Activated CD4-positive, alpha-beta memory T cell treated with anti-CD3 and anti-CD28 coated beads for 36 hours (primary cell): ENCODE measurements at places on chromosomes 1 and 21. TPM values are rescaled to one million over a fixed set of nuclear protein-coding genes. Genes with fewer than 3 reads are reported as not detected.
A peak's percentile ranks its signal among the peaks of the same experiment; 100 is the strongest.

DNA sequence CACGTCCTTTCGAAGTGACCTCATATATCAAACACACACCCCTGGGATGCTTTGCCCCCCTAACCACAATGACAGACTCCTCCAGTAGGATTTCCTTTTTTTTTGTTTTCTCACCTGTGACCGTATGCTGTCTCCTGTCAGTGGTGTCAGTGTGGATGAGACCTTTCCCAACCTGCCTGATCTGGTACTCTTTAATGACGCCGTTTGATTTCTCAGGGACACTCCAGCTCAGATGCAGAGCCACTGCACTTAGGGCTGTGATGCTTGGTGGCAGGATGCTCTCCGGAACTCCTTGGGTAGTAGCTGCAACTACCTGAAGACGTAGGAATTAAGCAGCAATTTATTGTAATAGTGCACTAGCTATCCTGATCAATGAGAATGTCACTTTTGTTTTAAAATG lies 212.6 kb downstream of the KCTD3 start:
- DNase-seq, result no peak

DNA sequence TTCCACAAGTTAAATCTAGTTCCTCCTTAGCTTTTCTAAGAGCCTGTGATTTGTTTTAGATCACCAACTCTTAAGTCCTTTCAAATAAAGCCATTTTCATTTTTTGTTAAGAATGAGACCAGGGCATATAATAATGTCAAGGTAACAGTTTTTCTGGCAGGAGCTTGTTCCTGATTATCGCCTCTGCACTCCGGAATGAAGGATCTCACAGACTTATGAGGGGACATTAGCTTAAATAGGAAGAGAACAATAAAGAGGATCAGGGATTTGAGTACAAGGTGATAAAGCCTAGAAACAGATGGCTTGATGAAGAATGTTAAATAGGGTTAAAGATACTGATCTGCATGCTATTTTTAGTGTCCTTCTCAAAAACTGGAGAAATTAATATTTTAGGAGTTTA lies 13.6 kb upstream of the OTUD7B start:
- DNase-seq, result no peak

PRRX1 gene
- total RNA-seq, result not detected

DNA sequence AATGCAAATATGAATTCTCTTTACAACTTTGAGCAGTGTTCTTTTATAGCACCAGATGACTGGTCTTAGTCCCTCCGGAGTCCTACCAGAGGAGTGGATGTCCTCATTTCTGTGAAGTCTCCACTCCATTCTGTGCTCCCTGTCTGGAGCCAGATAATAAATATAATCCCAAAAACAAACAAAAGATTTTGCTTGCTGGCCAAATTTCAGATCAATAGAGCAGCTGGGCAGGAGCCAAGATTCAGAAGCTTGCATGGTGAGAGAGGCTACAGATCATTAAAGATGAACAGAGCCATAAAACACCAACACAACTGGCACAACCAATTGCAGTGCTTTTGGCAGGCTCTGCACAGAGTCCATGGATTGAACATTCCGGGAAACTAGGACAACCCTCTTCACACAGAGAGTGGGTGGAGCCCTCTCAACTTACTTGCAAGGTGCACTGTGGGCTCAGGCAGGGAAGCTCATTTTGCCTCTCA lies 231.5 kb upstream of the SNX7 start:
- DNase-seq, result no peak

GRCh38 chr1:191152776-191153175 lies 675.1 kb upstream of the BRINP3 start:
- DNase-seq, result no peak

DNA sequence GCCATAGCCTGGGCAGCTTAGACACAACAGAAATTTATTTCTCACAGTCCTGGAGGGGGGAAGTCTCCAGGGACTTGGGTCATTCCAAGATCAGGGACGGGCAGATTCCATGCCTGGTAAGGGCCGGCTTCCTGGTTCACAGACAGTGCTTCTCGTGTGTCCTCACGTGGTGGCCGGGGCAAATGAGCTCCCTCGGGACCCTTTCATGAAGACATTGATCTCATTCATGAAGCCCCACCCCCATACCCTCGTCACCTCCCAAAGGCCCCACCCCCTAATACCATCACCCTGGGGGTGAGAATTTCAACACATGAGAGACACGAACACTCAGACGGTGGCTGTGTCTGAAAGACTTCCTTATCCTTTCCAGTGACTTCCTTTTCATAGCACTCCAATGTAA lies 51.5 kb downstream of the ACOT7 start:
- no peak for DNase-seq

- DNase-seq, result peak; percentile 56
These were observed 74.5 kb downstream of the S1PR1 start for GRCh38 chr1:101311146-101311920.

DNA sequence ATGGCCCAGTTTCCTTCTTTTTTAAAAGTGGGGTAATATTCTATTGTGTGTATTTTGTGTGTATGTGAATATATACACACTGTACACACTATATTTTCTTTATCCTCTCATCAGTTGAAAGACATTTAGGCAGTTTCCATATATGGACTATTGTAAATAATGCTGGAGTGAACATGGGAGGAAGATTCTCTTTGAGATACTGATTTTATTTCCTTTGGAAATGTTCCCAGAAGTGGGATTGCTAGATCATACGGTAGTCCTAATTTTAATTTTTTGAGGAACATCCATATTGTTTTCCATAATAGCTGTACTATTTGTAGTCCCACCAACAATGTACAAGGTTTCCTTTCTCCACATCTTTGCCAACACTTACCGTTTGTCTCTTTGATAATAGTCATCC lies 51.0 kb downstream of the F3 start:
- no peak for DNase-seq

GRCh38 chr1:23797478-23798448 lies 2.8 kb downstream of the GALE start:
- no peak for DNase-seq

- DNase-seq, result no peak
These were observed 17.2 kb downstream of the DAP3 start for GRCh38 chr1:155706139-155706538.
